ENCODE measurements at places on chromosomes 4 and X.

DNA sequence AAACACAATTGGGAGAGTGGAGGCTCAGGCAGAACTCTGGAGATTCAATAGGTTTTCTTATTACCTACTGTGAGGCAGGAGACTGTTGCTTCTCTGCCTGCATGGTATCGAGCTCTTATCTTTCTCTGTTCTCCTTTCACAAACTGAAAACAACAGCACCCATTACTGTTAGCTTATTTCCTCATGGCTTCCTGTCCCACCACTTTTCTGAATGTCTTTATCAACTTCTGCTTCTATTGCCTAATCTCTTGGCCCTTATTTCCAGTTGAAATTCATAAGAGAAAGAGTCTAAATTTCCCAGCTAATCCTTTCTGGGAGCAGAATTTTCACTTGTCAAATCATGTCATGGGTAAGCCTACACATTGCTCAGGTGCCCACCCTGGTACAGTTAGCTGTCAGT, 46.8 kb upstream of the NDST3 start:
- no peak for DNase-seq

DNA sequence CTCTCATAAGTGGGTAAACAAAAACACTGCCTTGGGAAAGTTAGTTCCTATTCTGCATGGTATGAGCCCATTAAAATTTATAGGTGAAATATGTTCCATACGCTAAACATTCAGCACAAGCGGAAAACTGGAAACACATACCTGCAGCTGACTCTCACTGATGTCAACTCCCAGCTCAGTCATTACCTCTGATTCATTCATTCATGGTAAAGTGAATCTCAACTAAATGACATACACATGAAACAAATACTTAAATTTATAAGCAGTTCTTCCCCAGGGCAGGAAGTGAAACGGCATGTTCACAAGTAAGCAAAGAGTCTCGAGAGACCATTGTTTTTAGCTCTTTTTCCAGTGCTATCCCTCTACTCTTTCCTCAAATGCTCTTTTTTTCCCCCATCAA, 1.6 kb downstream of the SLC10A6 start:
- no peak for DNase-seq

- DNase-seq = no peak
These were observed 3.6 kb downstream of the SLC10A6 start for GRCh38 chr4:86845593-86845992.

GRCh38 chr4:35541146-35541887, 703.0 kb downstream of the ARAP2 start:
- DNase-seq = no peak

- DNase-seq = no peak
These were observed 125.7 kb downstream of the CAMK2D start for GRCh38 chr4:113635739-113636437.

- DNase-seq = no peak
These were observed 21.9 kb downstream of the ERCC6L start for GRCh38 chrX:72216973-72217372.

- DNase-seq = no peak
These were observed 118.6 kb upstream of the VCX3B start for GRCh38 chrX:8346060-8346459.

- no peak for DNase-seq
These were observed 121.2 kb downstream of the VEGFC start for GRCh38 chr4:176671532-176671931.

DNA sequence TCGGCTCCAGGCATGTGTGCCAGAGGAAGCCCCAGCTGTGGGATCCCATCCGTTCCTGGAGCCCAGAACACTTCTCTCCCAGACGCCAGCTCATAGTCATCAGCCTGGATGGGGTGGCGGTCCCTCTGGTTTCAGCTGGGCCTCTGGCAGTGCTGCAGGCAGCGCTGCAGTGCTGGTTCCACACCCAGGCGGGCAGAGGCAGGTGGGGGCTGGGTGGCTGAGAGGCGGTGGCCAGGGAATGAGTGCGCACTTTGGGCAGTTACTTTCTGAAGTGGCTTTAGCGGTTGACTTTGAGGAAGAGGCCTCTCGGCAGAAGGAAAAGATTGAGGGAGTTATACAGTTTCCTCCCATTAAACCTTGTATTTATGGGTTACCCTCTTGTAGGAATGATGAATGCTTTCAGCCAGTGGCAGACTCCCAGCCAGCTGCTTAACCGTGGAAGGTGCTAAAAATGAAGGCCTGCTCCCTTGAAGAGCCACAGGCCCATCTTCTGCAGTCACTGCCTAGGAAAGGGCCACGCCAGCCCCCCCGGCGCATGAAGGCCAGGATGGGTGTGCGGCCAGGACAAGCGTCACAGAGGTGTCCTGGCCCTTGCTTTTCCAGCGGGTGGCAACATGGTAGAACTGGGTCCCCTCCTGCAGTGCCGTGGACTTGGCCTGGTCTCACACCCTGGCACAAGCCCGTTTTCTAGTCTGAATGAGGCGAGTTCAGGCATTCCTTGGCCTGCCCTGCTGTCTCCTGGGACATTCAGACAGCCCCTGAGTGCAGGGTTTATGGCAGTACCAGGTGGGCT, 9.9 kb downstream of the TADA2B start:
- DNase-seq = peak; percentile 8

- DNase-seq = no peak
These were observed 20.2 kb downstream of the GPAT3 start for GRCh38 chr4:83556006-83556707.

- DNase-seq = no peak
These were observed 192.1 kb downstream of the SPRY1 start for GRCh38 chr4:123588631-123589241.

DNA sequence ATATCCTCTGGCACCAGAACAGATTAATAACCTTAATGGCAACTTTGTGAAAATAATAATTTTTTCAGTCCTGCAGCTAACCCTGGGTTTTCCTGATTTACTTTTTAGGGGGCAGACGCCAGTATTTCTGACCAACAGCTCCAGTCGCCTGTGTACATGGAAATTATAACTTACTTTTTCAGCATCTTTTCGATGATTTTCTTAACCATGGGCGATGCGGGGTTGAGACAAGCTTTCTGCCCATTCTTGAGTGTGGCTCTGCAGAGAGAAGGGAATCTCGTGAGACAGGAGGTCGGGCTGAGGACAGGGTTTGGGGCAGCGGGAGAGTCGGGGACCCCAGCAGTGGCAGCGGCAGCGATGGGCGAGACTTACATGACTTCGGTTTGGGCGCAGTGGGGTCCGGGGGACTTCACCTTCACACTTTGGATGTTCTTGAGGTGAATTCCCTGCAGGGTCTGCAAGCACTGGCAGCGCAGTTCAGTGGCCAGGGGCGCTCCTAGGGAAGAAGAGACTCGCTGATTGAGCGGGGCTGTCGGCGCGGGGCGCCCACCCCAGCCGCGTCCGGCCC, 484 bp downstream of the CXCL2 start:
- DNase-seq = no peak

- no peak for DNase-seq
These were observed 407.9 kb upstream of the AADAT start for GRCh38 chr4:170497689-170498088.
